B cell (primary cell): ENCODE measurements at places on chromosomes 7 and 10. TPM values are rescaled to one million over a fixed set of nuclear protein-coding genes. Genes with fewer than 3 reads are reported as not detected.

GRCh38 chr7:79984210-79984609 is 150.4 kb upstream of the GNAI1 start:
- no peaks in the 10 kb centered on the region for H3K36me3 ChIP-seq
- no peak overlapping the region for H3K27ac ChIP-seq
- DNase-seq, result no peak
- H3K27me3 ChIP-seq, result no peaks in the 10 kb centered on the region
- H3K4me3 ChIP-seq, result no peak overlapping the region

DNA sequence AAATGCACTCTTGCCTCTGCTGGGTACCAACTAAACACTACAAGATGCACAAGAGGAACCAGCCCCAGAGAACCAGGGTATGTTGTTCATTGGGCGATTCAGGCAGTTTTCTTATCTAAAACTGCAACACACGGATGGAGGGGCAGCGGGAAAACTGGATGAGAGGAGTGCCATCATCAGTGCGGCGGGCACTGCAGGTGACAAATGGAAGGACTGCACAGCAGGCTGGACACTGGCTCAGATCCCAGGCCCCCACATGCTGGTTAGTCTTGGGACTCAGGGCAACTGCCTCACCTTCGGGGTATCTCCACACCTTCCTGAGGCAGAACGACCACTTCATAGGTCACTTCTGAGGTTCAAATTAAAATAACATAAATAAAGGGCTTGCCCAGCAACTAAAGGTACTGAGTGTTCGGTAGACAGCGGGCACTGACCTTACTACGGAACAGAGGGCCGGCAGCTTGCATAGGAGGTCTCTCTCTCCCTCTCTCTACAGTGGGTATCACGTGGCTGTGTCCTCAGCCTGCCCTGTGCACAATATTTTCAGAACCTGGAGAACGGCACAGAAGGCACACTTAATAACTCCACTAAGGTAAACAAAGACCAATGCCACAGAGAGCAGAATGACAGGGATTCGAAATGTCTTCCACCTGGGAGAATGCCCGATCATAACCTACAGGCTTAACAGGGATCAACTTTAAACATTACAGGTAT is 72.1 kb downstream of the GRB10 start:
- no peaks in the 10 kb centered on the region for H3K36me3 ChIP-seq
- DNase-seq, result no peak
- no peaks in the 10 kb centered on the region for H3K4me1 ChIP-seq
- no peak overlapping the region for H3K27ac ChIP-seq
- no peaks in the 10 kb centered on the region for H3K27me3 ChIP-seq
- H3K4me3 ChIP-seq, result no peak overlapping the region

DNA sequence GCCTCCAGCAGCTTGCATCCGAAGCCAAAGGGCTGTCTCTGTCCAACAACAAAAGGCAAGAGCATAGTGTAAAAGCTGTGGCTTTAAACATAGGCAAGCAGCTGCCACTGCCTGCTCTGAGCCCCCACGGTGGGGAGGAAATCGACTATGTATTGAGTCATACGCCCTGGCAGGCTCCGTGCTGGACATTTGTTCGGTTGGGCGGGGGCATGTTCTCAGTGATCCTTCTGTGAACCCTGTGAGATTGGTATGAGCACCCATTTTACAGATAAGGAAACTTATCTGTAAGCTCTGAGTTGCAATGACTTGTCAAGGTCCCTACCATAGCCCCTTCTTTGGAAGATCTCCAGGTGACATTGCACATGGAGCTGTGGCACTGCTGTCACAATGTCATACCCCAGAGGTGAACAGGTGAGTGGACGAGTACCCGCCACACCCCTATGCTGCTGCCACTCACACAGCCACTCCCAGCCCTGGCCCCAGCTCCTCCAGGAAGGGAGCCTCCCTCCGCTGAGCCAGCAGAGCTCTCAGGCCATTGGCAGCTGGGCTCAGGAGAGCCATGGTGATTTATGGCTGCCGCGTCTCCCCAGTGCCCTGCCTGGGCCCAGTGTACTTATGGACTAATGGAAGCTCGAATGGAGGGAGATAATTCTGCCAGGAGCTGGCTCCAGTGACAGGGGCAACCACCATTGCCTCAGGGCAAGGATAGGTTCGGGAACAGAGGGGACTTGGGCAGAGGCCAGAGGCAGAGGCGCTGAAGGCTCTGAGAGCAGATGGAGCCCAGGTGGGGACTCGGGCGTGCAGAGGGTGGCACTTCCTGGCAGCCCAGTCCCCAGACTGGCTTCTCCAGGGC is 43.7 kb downstream of the UNC5B start:
- H3K27me3 ChIP-seq, result peaks cover 17% of the 10 kb centered on the region
- no peak for DNase-seq
- no peaks in the 10 kb centered on the region for H3K36me3 ChIP-seq

Gene TLL2
- total RNA-seq, result 0.47 and 0.51 TPM in 2 replicates

GRCh38 chr7:34131371-34131770 is 226.0 kb downstream of the BMPER start:
- no peak overlapping the region for H3K27ac ChIP-seq
- no peaks in the 10 kb centered on the region for H3K4me1 ChIP-seq
- DNase-seq, result no peak
- H3K27me3 ChIP-seq, result no peaks in the 10 kb centered on the region
- no peaks in the 10 kb centered on the region for H3K36me3 ChIP-seq

DNA sequence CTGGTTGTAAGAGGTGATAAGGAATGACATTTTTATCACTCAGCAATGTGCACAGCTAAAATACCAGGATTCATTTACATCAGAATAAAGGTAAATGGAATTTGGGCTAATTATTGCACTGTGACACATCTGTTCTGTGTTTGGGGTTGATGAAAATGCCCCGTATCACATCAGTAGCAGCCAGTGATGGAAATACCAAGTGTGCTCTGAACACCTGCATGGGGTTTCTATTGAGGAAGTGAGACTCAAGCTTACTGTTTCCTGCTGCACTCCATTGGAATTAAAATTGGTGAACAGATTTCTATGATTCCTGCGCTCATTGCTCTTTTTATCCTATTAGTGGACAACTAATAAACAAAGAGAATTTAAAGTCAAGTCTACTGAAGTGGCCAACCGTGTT is 296.9 kb downstream of the NRG3 start:
- H3K4me3 ChIP-seq, result no peak overlapping the region
- H3K27ac ChIP-seq, result no peak overlapping the region
- no peak for DNase-seq
- no peaks in the 10 kb centered on the region for H3K4me1 ChIP-seq
- no peaks in the 10 kb centered on the region for H3K36me3 ChIP-seq

- no peak overlapping the region for H3K27ac ChIP-seq
- no peak for DNase-seq
- H3K4me1 ChIP-seq, result peaks cover 24% of the 10 kb centered on the region
- no peak overlapping the region for H3K4me3 ChIP-seq
Observed at GRCh38 chr10:23370106-23370505, 25.5 kb upstream of the C10orf67 start.

DNA sequence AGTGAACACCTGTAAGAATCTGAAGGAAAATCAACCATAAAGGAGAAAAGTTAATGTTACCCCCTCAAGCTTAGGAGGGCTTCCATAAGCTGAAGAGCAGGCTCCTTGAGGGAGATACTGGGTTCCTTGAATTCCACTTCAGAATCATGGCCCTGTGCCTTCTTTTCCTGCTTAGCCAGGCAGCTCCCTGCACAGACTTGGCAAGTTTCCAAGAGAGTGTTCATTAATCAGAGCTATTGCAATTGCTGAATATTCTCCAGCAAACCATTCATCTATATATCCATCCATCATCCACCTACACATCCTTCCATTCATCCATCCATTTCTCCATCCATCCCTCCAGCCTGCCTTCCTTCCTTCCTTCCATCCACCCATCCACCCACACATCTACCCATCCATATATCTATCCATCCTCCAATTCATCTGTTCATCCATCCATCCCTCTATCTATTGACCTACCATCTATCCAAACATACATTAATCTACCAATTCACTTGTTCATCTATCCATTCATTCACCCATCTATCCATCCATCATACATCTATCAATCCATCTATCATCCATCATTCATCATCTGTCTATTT is 574.4 kb downstream of the PTPRN2 start:
- no peak overlapping the region for H3K27ac ChIP-seq
- no peaks in the 10 kb centered on the region for H3K27me3 ChIP-seq
- H3K4me3 ChIP-seq, result no peak overlapping the region
